ENCODE measurements at places on chromosomes 7 and 10. TPM values are rescaled to one million over a fixed set of nuclear protein-coding genes. Genes with fewer than 3 reads are reported as not detected.
A peak's percentile ranks its signal among the peaks of the same experiment; 100 is the strongest.

- DNase-seq, result no peak
Observed at GRCh38 chr7:29013082-29013695, 55.1 kb upstream of the TRIL start.

DNA sequence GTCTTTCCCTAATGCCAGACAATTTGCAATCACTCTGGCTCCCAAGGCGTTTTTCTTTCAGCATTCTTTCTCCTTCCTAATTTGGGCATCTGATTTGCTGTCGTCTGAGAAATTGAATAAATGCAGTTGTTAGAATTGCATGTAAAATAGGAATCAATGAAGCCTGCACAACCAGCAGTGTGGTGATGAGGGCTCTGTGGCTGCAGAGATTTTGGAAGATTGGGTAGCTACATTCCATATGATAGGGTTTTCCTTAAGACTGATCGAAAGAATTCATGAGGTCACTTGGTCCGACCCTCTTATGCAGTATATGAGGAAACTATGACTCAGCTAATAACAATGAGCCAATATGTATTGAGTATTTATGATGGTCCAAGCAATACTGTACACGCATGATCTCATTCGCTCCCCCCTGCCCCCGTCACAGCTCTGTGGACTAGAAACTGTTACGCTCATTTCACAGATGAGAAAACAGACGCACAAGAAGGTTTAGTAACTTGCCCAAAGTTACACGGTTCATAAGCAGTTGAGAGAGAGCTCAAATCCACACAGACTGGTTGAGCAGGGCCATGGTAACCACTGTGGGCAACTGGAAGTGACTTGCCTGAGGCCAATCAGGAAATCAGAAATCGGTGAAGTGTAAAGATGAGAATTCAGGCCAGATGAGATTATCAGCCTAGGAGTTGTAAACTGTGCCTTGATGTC, 527.2 kb downstream of the GATA3 start:
- DNase-seq, result no peak

DNA sequence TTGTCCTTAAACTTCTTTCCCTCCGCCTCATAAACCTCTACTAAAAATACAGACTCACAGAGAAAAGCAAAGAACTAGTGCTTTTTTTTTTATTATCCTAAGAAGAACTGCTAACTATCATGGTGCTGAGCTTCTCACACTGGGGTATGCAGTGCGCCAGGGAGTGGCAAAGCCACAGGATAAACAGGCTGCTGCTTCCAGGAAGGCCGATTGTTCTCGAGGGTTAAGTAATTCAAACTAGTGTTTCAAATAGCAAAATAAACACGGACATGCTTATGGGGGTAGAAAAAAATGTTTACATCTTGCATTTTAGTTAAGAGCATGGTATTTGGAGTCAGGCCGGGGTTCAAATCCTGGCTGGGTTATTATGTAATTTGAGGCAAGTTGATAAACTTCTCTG, 157.0 kb downstream of the TAX1BP1 start:
- no peak for DNase-seq

GRCh38 chr7:139431010-139431409, 52.5 kb downstream of the KLRG2 start:
- peak; percentile 77 for DNase-seq

DNA sequence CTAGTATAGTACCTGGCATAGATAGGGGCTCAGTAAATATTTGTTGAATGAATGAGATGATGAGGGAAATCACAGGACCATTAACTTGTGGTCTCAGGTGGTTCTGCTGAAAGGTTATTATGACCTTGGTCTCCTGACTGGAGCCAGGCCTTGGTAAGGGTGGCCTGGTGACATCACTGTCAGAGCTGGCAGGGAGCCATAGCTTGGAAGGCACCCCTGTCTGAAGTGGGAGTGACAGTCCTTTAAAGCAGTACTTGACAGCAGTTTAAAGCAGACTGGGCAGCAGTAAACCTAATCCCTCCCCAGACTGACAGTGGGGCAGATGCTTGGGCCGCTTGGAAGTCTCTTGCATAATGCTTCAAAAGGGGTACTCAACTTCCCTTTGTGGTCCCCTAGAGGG, 13.4 kb downstream of the DPCD start:
- no peak for DNase-seq

GRCh38 chr10:101018600-101019439, 12.1 kb downstream of the PDZD7 start:
- no peak for DNase-seq

DNA sequence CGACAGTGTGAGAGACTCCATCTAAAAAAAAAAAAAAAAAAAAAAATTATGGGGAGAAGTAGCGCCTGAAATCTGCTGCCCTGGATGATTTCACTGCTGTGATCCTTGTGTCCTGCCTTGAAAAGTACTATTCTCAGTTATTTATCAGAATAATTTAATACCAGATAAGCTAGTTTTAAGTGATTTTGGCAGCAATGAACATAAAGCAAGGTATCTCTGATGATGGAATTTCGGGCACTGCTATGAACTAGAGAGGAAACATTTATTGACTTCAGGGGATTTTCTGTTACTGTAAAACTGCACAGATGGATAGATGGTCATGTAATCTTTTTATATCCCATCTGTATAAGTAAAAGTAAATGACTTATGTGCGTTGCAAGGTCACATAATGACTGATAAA, 619.1 kb upstream of the ANKRD30A start:
- DNase-seq, result no peak

DNA sequence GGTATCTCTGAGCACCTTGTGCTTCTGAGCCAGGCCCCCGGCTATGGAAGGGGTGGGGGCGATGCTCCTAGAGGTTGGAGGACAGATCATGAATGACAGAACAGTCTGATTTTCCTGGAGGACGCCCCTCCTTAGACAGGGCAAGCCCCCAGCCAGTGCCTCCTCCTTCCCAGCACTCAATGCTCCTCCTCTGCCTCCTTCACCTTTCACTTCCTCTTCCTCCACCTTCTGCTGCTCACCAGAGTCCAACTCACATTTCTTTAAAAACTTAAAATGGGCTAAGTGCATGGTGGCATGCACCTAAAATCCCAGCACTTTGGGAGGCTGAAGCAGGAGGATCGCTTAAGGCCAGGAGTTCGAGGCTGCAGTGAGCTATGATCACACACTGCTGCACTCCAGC, 71.1 kb upstream of the CUX1 start:
- no peak for DNase-seq

DNA sequence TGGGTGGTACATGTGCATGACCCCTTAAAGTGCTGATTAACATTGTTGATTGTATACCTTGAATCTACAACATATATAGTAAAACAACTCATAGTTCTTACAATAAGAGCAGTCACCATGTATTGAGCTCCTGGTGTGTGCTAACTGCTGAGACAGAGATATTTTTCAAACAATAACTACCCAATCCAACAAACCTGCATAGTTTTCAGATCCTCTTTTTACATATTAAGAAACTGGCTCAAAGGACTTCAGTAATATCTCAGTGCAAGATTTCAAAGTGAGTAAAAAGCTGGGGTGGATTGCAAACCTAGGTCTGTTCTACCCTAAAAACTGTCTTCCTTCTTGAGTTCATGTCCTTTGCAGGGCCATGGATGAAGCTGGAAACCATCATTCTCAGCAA, 272.2 kb downstream of the SNX13 start:
- no peak for DNase-seq

DNA sequence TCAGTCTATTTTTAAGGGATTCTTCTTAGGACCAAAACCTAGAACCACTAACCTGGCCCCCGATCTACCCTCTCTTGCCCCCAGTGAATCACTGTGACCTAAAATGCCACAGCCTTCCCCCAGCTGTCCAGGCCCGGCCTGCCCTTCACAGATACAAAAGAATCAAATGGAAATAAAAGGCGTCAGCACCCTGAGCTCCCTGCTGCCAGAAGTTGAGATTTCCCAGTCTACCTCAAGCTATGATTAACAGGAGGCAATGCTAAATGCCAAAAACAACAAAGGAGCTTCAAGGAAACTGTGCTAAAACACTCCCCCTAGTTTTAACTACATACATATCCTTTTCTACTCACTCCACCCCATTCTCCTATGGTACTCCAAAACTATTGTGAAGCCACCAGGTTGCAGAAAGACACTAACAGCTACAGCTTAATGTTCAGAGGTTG, 67.8 kb downstream of the GSAP start:
- peak; percentile 28 for DNase-seq

- DNase-seq, result no peak
Observed at GRCh38 chr7:135716677-135717238, 11.2 kb downstream of the SLC13A4 start.

GRCh38 chr10:119783665-119784027, 57.8 kb downstream of the INPP5F start:
- no peak for DNase-seq

GRCh38 chr10:103621783-103622125, 128.2 kb downstream of the NEURL1 start:
- DNase-seq, result no peak

DNA sequence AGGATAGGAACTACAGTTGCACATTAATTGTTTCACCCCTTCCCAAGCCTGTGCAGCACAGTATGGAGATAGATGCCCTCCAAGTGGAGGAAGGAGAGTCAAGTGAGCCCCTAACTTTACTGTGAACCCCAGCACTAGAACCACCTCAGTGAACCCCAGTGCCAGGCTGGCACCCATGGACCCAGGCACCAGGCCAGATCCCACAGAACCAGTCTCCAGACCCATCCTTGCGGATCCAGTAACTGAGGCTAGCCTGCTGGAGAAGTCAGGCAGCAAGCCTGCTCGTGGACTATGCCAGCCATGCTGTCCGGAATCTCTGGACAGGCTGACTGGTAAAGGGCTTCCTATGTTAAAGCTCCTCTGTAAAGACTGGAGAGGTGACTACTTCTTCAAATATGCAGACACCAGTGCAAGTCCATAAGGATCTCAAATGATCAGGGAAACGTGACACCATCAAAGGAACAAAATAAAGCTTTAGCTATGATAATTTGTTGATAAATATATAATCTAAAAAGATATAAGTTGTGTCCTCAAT, 27.7 kb downstream of the SHOC2 start:
- no peak for DNase-seq

DNA sequence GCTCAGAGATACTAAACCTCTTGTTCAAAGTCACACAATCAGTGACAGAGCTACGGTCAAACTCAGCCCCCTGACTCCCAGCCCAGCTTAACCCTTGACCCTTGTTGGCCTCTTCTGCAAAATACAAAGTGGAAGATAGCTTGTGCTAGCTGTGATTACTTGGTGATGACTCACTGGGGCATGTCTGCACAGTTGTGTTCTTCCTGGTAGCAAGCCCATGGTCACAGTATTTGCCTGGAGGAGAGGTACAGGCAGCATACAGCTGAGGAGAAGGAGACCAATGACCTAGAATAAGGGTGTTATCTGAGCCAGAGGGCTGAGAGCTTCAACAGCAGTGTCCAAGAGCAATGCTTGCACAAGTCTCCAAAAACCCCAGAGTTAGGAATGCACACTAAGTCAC, 5.7 kb upstream of the HSPA12A start:
- no peak for DNase-seq

DNA sequence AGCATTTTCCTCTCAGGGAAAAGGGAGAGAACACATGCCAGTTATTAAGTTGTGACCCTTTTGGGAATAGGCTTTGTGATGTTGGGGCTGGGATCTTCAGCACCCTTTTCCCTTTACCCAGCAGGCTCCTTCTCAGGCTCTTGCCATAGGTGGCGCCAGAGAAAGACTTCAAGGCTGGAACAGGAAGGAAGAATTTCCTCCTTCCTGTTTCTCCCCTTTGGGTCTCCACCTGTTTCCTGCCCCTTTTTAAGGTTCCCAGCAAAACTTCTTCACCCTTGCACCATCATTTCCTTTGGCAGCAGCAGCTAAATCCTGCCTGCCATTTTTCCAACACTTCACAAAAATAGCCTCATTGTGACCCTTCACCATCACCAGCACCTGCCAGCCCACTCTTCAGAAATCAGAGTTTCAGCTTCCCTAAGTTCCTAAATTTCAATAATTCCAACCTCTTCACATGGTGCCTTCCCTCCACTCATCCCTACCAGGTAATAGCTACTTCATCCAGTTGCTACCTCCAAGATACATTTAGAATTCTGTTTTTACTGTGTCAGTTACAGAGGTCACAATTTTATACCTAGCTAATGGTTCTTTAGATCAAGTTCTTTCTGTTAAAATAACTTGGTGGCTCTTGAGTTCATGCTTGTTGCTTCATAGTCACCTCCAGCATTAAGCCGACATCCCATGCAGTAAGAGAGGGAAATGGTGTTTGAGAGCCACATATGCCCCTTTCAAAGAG, 22.4 kb upstream of the FOXK1 start:
- DNase-seq, result no peak

- DNase-seq, result no peak
Observed at GRCh38 chr7:45657890-45658715, 83.9 kb downstream of the ADCY1 start.

GRCh38 chr7:159000859-159001435, 143.7 kb downstream of the VIPR2 start:
- no peak for DNase-seq

DNA sequence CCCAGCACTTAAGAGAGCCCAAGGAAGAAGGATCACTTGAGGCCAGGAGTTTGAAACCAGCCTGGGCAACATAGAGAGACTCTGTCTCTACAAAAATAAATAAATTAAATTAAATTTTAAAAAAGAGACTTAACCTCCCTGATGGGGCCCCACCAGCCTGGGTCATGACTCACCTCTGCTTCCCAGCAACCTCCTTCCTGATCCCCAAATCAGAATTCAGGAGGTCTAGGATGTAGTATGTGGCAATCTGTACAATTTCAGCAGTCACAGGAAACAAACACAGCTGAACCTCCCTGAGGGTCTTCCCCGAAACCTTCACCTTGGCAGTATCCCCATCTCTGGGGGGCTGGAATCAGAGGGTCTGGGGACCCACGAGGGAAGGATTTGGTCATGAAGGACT, 9.7 kb upstream of the PPP1R35 start:
- no peak for DNase-seq

The SRPK2 gene
- 116 TPM for total RNA-seq

The GIMAP2 gene
- total RNA-seq, result 18.8 TPM

The ADAM22 gene
- 32.5 TPM for total RNA-seq

The HGF gene
- total RNA-seq, result 42.7 TPM

The RAB18 gene
- total RNA-seq, result 72.4 TPM

The CYP2C8 gene
- total RNA-seq, result 1.1 TPM

The ZNF800 gene
- total RNA-seq, result 42.5 TPM

The COMTD1 gene
- total RNA-seq, result 2.3 TPM
